Mesothelial cell of epicardium (in vitro differentiated cells): ENCODE measurements at places on chromosomes 13 and 19.

- no peak for DNase-seq
Measured at GRCh38 chr13:76775088-76775740, 111.0 kb downstream of the KCTD12 start.

- DNase-seq: no peak
Measured at GRCh38 chr13:75347925-75348324, 134.0 kb downstream of the TBC1D4 start.

GRCh38 chr13:74450525-74450845, 316.3 kb upstream of the KLF12 start:
- DNase-seq: no peak

- no peak for DNase-seq
Measured at GRCh38 chr19:49952906-49953305, 8.1 kb downstream of the SIGLEC11 start.

DNA sequence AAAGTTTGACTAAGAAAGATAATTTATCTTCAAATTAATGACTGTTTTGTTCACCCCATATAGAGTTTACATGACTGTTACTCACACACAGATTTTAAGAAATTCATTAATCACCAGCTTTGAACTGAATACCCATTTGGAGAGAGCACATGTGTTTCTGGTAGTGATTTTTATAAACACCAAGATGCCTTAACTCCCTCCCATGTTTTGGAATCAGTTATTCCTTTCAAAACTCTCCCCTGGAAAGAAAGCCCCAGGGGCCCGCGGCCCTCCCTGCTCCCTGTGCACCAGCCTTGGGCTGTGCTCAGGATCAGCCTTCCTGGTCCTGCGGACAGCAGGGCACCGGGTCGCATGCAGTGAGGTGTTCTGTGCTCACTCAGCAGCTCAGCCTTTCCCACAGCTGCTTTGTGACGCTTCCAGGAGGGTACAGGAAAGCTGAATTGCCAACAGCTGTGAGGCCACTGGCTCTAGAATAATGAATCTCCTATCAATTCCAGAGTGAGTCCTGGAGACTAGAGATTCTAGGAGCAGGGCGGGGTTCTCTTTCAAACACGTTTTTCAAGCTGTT, 483.2 kb downstream of the EFNB2 start:
- no peak for DNase-seq

DNA sequence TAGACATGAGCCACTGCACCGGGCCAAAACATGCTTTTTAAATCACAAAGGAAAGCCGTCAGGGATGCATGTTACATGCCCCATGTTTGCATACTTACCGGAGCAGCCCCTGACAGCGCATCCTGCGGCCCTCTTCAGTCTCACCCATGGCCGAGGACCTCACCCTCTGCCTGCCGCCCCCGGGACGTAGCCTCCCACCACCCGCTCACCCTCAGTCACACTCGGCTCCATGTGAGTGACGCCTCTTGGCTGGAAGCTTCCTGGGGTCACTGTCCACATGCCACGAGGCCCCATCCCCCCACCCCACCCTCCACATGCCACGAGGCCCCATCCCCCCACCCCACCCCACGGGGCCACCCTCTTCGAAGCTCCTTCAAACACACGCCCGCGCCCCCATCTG, 46.1 kb upstream of the SPACA7 start:
- no peak for DNase-seq
